ENCODE measurements at places on chromosomes 11 and 22. TPM values are rescaled to one million over a fixed set of nuclear protein-coding genes. Genes with fewer than 3 reads are reported as not detected.
A peak's percentile ranks its signal among the peaks of the same experiment; 100 is the strongest.

The TALDO1 gene
- 302 TPM for total RNA-seq

The APOL4 gene
- not detected for total RNA-seq

The NXPE2 gene
- not detected for total RNA-seq

The C11orf52 gene
- 2.2 TPM for total RNA-seq

The CBLIF gene
- not detected for total RNA-seq

The DNAJB13 gene
- 0.54 TPM for total RNA-seq

The HIKESHI gene
- 58.3 TPM for total RNA-seq

GRCh38 chr11:112615238-112615637 lies 346.0 kb upstream of the NCAM1 start:
- H3K4me1 ChIP-seq, result no peaks in the 10 kb centered on the region
- no peak for DNase-seq
- no peak overlapping the region for H3K4me3 ChIP-seq

GRCh38 chr11:2484576-2485125 lies 39.8 kb downstream of the KCNQ1 start:
- no peak for DNase-seq
- H3K4me1 ChIP-seq, result no peaks in the 10 kb centered on the region
- no peak overlapping the region for H3K27ac ChIP-seq
- H3K36me3 ChIP-seq, result no peaks in the 10 kb centered on the region

GRCh38 chr11:11178671-11179638 lies 174.1 kb downstream of the CSNK2A3 start:
- H3K27me3 ChIP-seq, result no peaks in the 10 kb centered on the region
- H3K4me1 ChIP-seq, result no peaks in the 10 kb centered on the region
- H3K4me3 ChIP-seq, result no peak overlapping the region
- no peaks in the 10 kb centered on the region for H3K36me3 ChIP-seq
- no peak for DNase-seq

DNA sequence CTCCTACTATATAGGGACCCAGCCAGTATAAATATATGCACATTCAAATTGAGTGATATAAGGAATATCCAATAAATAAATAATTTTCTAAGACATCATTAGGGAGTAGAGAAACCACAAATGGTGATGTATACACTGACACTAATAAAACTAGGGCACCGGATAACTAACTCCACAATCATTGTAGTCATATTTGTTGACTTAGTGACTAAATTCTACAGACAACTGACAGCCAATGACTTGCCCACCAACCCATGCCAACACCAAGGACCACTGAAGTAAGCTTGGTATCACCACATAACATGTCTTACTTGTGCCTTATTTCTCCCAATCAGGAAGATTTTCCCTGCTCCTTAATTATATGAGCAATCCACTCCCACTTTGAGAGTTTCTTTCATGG lies 139.6 kb upstream of the TRPC6 start:
- no peak overlapping the region for H3K27ac ChIP-seq
- DNase-seq, result no peak
- no peaks in the 10 kb centered on the region for H3K36me3 ChIP-seq
- H3K27me3 ChIP-seq, result no peaks in the 10 kb centered on the region

- H3K27ac ChIP-seq, result no peak overlapping the region
- H3K27me3 ChIP-seq, result no peaks in the 10 kb centered on the region
- peaks cover 93% of the 10 kb centered on the region for H3K36me3 ChIP-seq
Observed at GRCh38 chr22:30943368-30943767, 25.2 kb downstream of the MORC2 start.

DNA sequence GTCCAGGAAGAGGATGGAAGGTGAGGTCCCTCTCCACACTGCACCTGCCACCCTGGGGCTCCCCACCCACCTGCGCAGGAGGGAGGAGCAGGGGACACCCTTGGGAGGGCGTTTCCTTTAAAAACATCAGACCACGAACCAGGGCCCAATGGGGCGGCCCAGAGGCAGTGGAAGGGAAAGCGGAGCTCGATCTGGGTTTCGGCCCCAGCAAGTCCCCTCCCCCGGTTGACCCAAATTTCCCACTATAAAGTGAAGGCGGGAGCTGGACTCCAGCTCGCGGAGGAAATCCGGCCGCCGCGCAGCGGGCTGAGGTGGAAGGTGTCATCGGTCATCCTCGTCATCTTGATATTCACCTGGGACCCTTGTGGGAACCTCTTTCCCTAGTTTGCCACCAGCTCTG lies 99.3 kb downstream of the WNT7B start:
- H3K36me3 ChIP-seq, result no peaks in the 10 kb centered on the region
- no peak overlapping the region for H3K27ac ChIP-seq
- DNase-seq, result no peak
- no peak overlapping the region for H3K4me3 ChIP-seq
- peaks cover 38% of the 10 kb centered on the region for H3K27me3 ChIP-seq

- peaks cover under 1% of the 10 kb centered on the region for H3K4me1 ChIP-seq
- no peak overlapping the region for H3K4me3 ChIP-seq
- H3K36me3 ChIP-seq, result peaks cover 13% of the 10 kb centered on the region
- peak; percentile 23 for DNase-seq
- H3K27ac ChIP-seq, result no peak overlapping the region
- no peaks in the 10 kb centered on the region for H3K27me3 ChIP-seq
Observed at GRCh38 chr22:29773233-29773632, 6.1 kb downstream of the UQCR10 start.

DNA sequence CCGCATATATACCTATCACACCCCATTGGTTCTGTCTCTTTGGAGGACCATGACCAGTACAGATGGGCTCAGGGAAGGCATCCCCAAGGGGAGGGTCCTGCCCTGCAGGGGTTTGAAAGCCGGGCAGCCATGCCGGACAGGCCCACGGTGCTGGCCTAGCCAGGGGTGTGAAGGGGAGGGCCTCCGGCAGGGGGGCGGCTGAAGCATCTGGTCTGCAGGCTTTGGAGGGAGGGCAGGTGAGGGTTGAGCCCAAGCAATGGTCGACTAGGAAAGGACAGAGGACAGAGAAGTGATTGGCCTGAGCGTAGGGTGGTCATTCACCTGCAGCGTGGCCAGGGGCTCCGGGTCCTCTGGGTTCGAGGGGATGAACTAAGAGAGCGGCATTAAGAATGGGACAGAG lies 11.2 kb upstream of the CTSD start:
- no peak for DNase-seq
- no peak overlapping the region for H3K27ac ChIP-seq
- H3K27me3 ChIP-seq, result no peaks in the 10 kb centered on the region
- peaks cover 5% of the 10 kb centered on the region for H3K4me1 ChIP-seq
- no peaks in the 10 kb centered on the region for H3K36me3 ChIP-seq

DNA sequence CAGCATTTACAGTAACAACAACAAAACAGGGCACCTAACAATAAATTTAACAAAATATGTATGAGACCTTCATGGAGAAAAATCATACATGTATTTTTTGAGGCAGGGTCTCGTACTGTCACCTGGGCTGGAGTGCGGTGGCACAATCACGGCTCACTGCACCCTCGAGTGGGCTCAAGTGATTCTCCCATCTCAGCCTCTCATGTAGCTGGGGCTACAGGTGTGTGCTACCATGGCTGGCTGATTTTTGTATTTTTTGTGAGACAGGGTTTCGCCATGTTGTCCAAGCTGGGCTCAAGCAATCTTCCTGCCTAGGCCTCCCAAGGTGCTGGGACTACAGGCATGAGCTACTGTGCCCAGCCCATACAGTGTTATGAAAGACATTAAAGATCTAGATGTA lies 278.1 kb downstream of the SWAP70 start:
- H3K27ac ChIP-seq, result no peak overlapping the region
- H3K4me3 ChIP-seq, result no peak overlapping the region
- H3K27me3 ChIP-seq, result no peaks in the 10 kb centered on the region
- H3K4me1 ChIP-seq, result no peaks in the 10 kb centered on the region

GRCh38 chr11:96741068-96741467 lies 351.3 kb downstream of the JRKL start:
- no peaks in the 10 kb centered on the region for H3K36me3 ChIP-seq

DNA sequence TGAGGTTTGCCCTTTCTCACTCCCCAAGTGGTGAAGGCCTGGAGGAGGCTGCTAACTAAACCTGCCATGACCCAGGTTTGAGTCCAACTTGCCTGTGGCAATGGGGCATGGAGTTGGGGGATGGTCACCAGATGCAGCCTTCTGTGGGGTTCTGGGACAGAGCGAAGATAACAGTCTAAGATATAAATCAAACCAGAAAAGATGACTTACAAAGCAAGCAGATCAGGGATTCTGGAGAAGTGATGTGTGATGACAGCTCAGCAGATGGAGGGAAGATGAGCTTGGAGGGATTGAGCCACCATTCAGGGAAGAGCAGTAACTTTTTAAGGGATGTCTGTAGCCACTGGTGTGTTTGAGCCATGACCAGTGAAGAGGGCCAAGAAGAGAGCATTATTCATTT lies 63.6 kb downstream of the MTNR1B start:
- no peak overlapping the region for H3K27ac ChIP-seq
- DNase-seq, result no peak
- H3K4me1 ChIP-seq, result no peaks in the 10 kb centered on the region
- no peak overlapping the region for H3K4me3 ChIP-seq
- no peaks in the 10 kb centered on the region for H3K27me3 ChIP-seq

GRCh38 chr11:130449996-130450769 lies 1.7 kb downstream of the ADAMTS15 start:
- H3K27me3 ChIP-seq, result peaks cover 54% of the 10 kb centered on the region
- DNase-seq, result peak; percentile 93
- H3K4me1 ChIP-seq, result peaks cover 9% of the 10 kb centered on the region
- peak overlapping the region; percentile 51 for H3K4me3 ChIP-seq
- no peaks in the 10 kb centered on the region for H3K36me3 ChIP-seq

- no peaks in the 10 kb centered on the region for H3K27me3 ChIP-seq
- H3K27ac ChIP-seq, result no peak overlapping the region
- H3K36me3 ChIP-seq, result no peaks in the 10 kb centered on the region
- no peak overlapping the region for H3K4me3 ChIP-seq
- peaks cover 5% of the 10 kb centered on the region for H3K4me1 ChIP-seq
Observed at GRCh38 chr11:2118677-2119076, 20.5 kb downstream of the IGF2 start.

DNA sequence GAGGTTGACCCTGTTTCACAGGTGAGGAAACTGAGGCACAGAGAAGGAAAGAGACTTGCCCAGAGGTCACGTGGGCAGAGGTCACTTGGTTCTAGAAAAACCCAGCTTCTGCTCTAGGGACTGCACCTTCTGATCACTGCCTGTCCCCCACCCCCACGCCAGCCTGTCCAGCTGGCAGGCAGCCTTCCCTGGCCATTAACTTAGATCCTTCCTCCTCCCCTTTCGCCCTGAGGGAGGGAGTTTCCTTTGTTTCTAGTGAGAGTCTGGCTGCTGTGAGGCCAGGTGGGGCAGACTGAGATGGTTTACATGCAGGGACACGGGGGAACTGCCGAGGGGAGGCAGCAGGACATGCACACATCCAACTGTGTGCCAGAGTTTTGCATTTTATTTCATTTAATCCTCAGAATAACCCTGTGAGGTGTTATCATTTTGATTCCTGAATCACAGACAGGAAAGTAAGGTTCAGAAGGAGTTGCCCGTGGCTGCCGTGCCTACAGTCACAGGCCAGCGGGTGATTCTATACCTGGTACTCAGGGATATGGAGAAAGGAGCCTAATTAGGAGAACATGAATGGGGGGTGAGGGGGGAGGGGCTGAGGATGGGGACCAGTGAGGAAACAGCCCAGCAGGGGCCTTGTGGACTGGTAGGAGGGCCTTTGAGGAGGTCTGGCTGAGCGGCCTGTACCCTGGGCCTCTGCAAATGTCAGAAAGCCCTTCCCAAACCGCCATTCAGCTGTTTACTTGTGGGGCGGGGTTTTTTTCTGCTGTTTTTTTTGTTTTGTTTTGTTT lies 3.4 kb downstream of the FAM83F start:
- no peak for DNase-seq
- peaks cover 17% of the 10 kb centered on the region for H3K27me3 ChIP-seq
- peaks cover 39% of the 10 kb centered on the region for H3K4me1 ChIP-seq

DNA sequence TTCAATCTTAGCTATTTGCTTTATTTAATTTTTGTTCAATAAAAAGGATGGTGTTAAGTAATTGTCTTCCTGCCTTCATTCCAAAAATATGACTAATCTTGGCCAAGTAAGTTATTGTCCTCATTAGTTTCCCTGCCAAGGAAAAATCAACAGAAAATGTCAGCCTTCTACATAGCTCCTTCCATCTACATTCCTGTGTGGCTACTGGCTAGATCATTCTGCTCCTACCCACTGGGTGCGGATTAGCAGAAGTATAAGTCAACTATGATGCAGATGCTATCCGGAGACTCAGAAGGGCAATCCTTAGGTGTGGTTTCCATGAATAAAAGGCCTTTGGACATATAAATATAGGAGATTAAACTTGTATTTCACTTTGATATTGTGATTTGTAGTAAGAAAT lies 154.4 kb downstream of the SBF2 start:
- H3K36me3 ChIP-seq, result no peaks in the 10 kb centered on the region
- no peak for DNase-seq
- no peaks in the 10 kb centered on the region for H3K27me3 ChIP-seq
- H3K4me1 ChIP-seq, result no peaks in the 10 kb centered on the region
- H3K27ac ChIP-seq, result no peak overlapping the region

DNA sequence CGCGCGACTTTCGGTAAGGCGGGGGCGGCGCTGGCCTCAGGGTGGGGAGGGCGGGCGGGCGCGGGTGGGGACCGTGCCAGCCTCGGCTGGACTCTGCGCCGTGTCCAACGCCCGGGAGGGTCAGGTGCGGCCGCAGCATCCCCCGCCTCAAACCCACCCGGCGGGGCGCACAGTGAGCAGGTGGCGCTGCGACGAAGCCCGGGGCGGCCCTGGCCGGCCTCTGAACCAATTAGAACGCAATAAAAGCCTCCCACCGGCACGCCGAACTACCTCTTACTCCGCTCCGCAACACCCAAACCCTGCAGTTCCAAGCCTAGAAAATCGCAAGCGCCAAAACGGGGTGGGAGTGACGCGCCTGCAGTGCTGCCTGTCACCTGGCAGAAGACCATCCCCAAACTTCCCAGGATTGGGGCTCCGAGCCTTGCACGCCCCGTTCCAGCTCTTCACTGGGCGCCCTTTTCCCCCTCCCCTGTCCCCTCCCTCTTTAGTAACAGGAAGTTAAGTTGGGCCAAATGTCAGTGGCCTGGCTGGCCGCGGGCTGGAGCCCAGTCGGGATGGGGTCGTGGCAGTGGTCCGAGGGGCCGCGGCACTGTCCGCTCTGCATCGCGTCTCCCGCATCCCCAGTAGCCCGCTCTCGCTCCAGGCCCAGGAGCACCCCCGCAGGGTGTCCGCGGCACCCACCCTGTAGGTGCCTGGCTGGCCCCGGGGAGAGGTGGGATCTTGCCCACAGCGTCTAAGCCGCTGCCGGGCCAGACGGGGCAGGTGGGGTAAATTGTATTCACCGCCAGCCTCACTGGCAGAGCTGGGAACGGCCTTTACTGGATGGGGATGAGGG lies 541 bp downstream of the MICAL2 start:
- no peaks in the 10 kb centered on the region for H3K36me3 ChIP-seq
- peak overlapping the region; percentile 40 for H3K4me3 ChIP-seq
- H3K4me1 ChIP-seq, result peaks cover 10% of the 10 kb centered on the region
- H3K27me3 ChIP-seq, result peaks cover 30% of the 10 kb centered on the region
- H3K27ac ChIP-seq, result no peak overlapping the region

GRCh38 chr11:33383075-33383919 lies 126.1 kb downstream of the HIPK3 start:
- no peaks in the 10 kb centered on the region for H3K4me1 ChIP-seq
- peaks cover 5% of the 10 kb centered on the region for H3K27me3 ChIP-seq
- no peak overlapping the region for H3K27ac ChIP-seq
- no peak for DNase-seq
- no peaks in the 10 kb centered on the region for H3K36me3 ChIP-seq

All from H1 (cell line).